ENCODE measurements at places on chromosomes 2 and 18.
A peak's percentile ranks its signal among the peaks of the same experiment; 100 is the strongest.

GRCh38 chr18:78875016-78875777 lies 104.4 kb upstream of the SALL3 start:
- DNase-seq, result peak; percentile 30

DNA sequence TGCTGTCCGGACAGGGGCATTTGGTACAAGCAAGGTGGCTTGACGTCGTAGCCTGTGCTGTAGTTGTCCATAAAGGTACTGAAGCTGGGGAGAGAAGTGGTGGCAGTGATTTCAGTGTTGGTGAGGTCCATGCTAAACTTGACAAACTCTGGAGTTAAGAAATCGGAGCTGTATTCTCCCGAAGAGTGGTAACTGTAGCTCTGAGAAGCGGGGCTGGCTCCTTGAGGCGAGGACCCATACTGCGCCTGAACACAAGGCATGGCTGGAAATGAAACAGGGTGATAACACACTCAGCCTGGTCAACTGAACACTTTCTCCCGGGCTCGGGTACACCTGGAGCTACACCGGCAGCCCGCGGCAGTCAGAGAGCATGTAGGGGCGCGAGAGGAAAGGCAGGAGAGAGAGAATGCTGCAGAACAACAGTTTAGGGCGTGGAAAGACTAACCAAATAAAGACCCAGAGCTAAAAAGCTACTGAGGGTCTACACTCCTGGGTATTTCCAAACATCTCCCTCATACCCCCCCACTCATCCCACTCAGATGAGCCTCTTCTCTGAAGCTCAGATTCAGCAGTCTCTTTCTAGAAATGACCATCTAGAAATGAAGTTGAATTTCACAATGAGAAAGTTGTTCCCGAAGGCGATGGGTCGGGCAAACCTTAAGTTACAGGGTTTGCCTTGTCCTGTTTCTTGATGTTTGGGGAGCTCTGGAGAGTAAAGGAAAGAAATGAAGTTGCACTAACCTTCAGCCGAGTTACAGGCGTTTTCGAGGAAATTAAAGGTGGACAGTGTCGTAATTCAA lies 2.4 kb downstream of the NR4A2 start:
- no peak for DNase-seq

DNA sequence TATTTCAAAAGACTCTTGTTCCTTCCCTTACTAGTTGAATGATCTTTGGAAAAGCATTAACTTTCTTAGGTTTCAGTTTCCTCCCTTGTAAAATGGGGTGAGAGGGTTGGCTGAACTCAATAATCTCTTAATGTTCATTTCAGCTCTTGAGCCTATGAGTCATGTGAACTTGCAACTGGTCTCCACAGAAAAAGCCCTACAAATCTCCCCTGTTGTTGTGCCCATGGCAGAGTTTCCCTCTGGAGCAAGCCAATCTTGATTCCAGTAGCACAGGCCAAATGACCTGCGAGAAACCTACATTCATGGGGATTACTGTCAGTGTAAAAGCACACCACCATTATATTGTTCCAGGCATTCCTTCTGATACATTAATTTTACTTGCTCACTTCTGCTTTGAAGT lies 388.9 kb downstream of the ALK start:
- no peak for DNase-seq

DNA sequence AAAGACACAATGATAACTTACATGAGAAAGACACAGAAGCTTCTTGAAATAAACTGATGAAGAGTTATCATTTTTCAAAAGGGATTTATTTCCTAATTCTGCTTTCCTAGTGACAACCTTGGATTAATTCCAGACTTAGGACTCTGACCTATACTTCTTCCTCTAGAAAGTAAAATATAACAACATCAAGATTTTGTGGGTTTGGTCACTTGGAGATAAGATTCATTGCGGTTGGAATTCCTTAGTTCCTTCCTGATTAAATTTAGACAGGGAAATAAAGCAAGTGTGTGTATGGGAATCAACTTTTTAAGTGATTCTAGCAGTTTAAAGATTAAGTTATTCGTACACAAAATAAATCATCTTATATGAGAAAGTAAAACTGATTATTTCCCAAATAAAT lies 208.4 kb upstream of the CCDC150 start:
- no peak for DNase-seq

- DNase-seq, result no peak
These were observed 273.4 kb upstream of the SIX2 start for GRCh38 chr2:45282646-45283045.

GRCh38 chr2:11515490-11515981 lies 18.3 kb upstream of the GREB1 start:
- DNase-seq, result no peak

DNA sequence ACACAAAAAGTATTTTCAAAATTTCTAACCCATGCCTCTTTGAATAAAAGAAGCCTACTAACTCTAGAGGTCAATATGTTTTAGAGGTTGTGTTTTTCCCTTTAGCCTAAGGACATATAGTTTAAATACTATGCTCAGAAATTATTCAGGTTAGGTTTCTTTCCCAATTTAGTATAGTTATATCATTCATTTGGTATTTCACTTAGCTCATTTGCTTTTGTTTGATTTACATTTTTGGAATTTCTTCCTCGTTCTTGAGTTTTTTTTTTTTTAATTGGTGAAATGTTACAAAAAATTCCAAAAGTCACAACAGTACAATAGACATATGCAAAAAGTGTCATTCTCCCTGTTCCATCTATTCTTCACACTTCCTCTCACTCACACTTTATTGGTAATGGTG lies 371.3 kb upstream of the TNP1 start:
- no peak for DNase-seq

- no peak for DNase-seq
These were observed 755.7 kb upstream of the SLC8A1 start for GRCh38 chr2:41207578-41207977.

DNA sequence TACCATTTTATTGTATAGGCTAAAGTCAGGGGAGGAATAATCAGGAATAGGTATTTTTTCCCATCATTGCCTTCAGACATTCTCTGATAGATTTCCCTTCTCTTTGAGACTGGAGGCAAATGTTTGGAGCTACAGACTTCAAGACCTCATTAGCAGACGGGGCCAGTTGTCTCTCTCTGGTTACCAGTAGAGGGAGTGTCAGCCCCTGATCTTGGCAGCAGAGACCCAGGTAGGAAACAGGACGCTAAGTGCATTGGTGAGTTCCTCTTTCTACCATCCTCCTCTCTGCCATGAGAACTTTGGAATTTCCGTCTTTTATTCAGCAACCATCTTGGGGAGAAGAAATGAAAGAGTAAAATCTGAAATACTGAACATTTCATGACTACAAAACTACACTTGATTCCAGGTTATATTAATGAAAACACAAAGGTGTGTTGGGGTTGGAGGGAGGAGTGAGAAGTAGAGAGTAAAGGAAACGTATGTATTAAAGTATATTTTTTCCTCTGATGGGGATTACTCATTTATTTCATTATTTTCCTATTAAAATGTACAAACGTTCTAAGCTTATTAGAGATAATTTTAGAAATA lies 186.2 kb upstream of the GCFC2 start:
- peak; percentile 40 for DNase-seq

DNA sequence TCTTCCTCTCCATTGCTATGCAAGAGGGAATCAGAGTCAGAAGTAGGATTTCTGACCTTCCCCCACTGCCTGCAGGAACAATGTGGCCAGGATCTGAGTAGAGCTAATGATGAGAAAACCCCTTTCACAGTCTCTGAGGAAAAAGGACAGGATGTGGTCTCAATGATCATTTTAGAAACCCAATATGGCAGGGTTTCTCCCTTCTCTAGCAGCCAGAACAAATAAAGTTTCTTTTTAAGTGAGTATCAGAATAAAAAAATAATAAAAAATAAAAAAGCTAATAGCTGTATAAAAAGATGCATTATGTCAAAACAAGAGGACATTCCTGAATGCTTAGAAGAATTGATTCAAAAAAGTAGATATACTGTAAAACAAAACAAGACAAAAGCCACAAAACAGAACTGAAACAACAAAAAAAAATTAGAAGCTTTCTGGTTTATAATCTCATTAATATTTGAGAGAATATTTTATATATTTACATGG lies 1124.9 kb upstream of the ZEB2 start:
- no peak for DNase-seq

GRCh38 chr2:23679044-23679443 lies 247.9 kb downstream of the ATAD2B start:
- DNase-seq, result no peak

DNA sequence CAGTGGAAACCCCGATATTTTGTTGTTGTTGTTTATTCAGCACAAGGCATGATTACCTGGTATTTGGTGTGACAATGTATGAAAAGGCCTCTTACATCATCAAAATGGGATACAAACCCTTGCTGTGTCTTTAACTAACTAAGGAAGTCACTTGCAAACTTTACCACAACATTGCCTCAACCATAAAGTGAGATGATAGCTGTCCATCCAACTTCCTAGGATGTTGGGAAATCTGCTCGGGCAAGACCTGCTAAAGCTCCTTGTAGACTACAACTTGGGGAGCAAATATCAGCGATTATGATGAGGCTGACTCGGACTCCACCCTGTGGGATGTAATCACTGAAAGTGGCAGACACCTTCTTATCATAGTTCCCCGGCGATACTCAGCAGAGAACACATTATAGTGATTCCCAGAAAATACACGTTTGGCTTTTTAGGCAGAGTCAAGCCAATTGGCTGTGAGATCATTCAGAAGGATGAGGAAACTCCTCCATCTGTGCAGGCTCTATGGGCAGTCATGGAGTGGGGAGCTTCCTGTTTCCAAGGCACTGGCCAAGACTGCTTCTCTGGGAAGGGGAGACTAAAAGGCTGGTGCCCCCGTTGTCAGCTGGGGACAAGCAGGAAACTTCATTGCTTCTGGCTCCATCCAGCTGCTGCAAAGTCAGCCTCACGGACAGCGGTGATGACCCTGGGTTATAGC lies 289.0 kb downstream of the RNF144A start:
- DNase-seq, result no peak

GRCh38 chr2:64204703-64205102 lies 60.5 kb upstream of the PELI1 start:
- no peak for DNase-seq

- DNase-seq, result no peak
These were observed 58.8 kb downstream of the FECH start for GRCh38 chr18:57527556-57528229.

- DNase-seq, result no peak
These were observed 157.9 kb downstream of the LRRC30 start for GRCh38 chr18:7388741-7389140.

- DNase-seq, result no peak
These were observed 257.3 kb upstream of the APCDD1 start for GRCh38 chr18:10197097-10197496.
